ENCODE measurements at places on chromosomes 5 and 9. TPM values are rescaled to one million over a fixed set of nuclear protein-coding genes. Genes with fewer than 3 reads are reported as not detected.

GRCh38 chr9:108889649-108890067, 27.6 kb downstream of the ACTL7A start:
- H3K27ac ChIP-seq: no peak overlapping the region
- peaks cover 17% of the 10 kb centered on the region for H3K36me3 ChIP-seq
- no peaks in the 10 kb centered on the region for H3K4me1 ChIP-seq

DNA sequence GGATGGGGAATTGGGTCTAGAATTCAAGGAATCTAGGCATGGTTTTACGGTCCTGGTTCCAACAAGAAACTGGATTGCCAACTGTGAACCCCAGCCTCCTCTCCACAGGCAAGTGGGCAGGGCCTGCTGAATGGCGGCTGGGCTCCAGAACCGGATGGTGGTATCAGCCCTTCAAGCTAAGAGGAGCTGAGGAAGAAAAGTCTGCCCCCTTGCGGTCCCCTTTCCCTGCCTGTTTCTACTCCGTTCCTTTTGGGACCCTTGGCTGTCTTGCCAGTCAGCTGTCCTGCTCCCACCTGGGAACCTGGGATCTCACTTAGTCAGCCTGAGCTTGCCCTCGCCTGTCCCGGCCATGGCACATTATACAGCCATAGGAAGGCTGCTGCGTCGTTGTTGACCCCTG, 234.4 kb upstream of the DAPK1 start:
- no peaks in the 10 kb centered on the region for H3K4me1 ChIP-seq
- H3K36me3 ChIP-seq: no peaks in the 10 kb centered on the region
- no peak for DNase-seq
- no peak overlapping the region for H3K4me3 ChIP-seq
- no peaks in the 10 kb centered on the region for H3K27me3 ChIP-seq

MEF2C gene
- 0.07 TPM for total RNA-seq

DNA sequence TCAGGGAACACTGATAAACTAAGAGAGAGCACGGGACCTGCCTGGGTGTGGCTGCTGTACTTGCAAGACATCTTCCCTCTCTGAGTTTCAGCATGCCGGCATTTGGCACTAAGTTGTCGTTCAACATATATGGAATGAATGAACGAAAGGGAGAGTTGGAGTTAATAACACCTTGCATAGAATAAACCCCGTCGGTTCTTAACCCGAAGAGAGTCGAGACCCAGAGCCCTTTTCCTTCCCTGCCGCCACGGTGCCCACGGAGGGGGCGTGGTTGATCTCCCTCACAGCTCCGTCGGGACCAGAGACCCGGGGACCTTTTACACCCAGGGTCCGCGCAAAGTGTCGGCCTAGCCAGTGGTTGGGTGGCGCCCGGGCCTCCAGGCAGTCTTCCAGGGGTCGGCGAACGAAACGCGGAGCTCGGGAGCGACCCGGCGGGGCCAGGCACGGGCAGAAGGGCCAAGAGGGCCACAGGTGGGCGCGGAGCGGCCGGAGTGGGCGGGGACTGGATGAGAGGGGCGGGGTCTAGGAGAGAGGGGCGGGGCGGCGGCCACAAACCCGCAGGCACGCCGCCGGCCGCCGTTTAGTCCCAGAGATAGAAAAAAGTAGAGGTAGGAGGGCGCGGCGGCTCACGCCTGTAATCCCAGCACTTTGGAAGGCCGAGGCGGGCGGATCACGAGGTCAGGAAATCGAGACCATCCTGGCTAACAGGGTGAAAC, 735 bp upstream of the RPL26L1 start:
- H3K4me1 ChIP-seq: peaks cover 10% of the 10 kb centered on the region
- DNase-seq: peak; percentile 68
- peak overlapping the region; percentile 90 for H3K4me3 ChIP-seq
- H3K27ac ChIP-seq: peak overlapping the region; percentile 95
- peaks cover 9% of the 10 kb centered on the region for H3K36me3 ChIP-seq
- no peaks in the 10 kb centered on the region for H3K27me3 ChIP-seq

DNA sequence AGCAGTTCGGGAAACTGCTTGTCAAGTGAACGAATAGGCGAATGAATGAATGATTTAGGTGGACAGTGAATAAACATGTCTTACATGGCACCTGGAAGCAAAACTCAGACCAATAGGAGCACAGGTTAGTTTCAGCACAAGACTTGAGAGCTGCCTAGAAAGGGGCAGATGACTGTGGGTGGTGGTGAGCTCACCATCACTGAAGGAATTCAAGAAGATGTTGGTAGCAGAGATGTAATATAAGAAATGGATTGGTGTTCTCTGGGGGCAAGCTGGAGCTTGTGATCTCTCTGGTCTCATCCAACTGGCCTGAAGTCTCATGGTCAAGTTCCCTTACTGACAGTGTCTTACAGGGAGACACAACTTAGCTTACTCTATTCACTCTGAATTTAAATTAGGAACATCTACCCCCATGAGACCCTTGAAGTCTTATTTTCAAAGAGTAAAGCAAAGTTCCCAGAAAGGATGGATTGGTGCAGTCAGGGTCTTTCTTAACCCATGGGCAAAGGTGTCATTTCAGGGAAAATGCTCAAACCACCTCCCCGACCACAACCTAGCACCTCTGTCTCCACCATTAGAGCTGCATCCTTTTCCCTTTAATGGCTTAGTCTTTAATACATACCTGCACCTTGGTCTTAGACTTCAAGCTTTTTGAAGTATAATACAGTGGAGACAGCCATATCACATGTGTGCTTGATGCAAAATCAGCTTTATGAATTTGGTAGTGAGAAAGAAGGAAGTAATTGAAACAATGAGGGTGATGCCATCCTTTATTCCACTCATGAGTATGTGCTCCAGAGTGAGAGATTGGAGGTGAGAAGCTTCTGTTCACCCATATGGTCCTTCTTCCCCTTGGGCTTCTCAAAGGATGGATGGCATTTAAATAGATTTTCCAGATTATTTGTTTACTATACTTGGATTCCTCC, 5.1 kb downstream of the LCP2 start:
- DNase-seq: no peak
- peak overlapping the region; percentile 92 for H3K4me3 ChIP-seq
- no peaks in the 10 kb centered on the region for H3K27me3 ChIP-seq
- H3K27ac ChIP-seq: peak overlapping the region; percentile 88
- H3K4me1 ChIP-seq: peaks cover 62% of the 10 kb centered on the region

DNA sequence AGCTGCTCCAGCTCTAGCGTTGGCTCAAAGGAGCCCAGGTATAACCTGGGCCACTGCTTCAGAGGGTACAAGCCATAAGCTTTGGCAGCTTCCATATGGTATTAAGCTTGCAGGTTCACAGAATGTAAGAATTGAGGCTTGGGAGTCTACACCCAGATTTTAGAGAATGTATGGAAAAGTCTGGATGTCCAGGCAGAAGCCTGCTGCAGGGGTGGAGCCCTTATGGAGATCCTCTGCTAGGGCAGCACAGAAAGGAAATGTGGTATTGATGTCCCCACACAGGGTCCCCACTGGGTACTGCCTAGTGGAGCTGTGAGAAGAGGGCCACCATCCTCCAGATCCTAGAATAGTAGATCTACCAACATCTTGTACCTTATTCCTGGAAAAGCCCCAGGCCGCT, 626.9 kb downstream of the MAT2B start:
- no peaks in the 10 kb centered on the region for H3K36me3 ChIP-seq
- no peak for DNase-seq
- H3K27me3 ChIP-seq: no peaks in the 10 kb centered on the region
- H3K4me3 ChIP-seq: no peak overlapping the region
